Motor neuron (in vitro differentiated cells): ENCODE measurements at places on chromosomes 3 and 15. TPM values are rescaled to one million over a fixed set of nuclear protein-coding genes. Genes with fewer than 3 reads are reported as not detected.

DNA sequence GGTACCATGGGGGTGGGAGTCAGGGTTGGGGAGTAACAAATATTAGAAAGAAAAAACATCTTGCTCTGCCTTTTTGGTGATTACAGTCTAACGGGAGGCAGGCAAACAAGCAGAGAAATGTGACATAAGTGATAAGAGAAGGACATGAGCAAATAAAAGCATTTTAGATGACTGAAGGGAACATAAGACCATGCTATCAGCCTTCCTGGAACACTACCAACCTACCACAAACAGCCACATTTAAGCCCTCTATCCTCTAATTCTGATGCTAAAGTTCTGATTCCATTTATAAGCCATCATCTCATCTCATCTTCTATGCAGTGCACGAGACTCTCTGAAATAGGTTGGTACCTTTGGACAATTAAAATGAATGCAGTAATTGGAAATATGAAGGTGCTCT, 243.4 kb upstream of the P2RY1 start:
- no peak for ATAC-seq

DNA sequence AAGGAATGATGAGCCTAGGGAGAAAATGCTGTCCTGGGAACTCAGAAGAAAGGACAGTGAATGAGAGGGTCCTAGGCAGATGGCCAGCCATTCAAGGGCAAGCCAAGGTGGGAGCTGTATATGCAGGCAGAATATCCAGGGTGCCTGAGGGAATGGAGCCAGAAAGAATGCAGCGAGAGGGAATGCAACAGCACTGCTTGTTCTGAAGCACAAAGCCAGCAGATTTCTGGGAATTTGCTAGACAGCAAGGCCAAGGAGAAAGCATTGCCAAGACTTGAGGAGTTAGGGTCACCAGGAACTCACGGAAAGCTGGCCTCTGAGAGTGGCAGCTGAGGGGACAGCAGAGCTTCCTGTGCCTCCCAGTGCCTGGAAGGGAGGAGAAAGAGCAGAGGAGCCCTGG, 200.6 kb downstream of the MYRIP start:
- ATAC-seq = no peak

GRCh38 chr3:99957151-99957796, 139.6 kb downstream of the CMSS1 start:
- no peak for ATAC-seq

DNA sequence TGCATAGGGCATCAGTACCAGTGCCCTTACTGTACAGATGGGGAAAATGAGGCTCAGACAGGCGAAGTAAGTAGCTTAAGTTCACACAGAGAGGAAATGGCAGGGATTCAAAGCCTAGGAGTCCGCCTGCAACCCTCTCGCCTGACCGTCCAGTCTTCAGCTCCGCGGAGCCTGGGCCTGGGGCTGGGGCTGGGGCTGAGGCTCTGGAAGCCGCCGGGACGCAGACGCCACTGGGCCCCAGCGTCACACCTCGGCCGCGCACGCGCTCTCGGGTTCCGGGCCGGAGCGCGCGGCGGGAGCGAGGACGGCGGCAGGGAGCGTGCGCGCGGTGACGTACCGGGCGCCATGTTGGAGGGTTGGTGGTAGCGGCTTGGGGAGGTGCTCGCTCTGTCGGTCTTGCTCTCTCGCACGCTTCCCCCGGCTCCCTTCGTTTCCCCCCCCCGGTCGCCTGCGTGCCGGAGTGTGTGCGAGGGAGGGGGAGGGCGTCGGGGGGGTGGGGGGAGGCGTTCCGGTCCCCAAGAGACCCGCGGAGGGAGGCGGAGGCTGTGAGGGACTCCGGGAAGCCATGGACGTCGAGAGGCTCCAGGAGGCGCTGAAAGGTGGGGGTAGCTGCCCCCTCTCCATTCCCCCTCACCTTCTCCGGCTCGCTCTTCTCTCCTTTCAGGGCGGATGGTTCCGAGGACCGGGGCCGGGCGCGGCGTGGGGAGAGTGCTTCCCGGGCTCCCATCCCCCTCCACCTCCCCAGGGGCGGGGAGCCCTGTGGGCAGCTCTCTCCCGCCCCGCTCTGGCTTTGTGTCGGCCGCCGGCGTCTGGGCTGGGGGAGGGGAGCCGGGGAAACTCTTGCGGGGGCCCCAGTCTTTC, at the start of gene PPP4R2:
TSS of gene PPP4R2 (plus strand) at position 339 of the 861 bp plus-strand sequence. CDS start at position 566, 227 bp downstream.
- peak; percentile 92 for ATAC-seq

DNA sequence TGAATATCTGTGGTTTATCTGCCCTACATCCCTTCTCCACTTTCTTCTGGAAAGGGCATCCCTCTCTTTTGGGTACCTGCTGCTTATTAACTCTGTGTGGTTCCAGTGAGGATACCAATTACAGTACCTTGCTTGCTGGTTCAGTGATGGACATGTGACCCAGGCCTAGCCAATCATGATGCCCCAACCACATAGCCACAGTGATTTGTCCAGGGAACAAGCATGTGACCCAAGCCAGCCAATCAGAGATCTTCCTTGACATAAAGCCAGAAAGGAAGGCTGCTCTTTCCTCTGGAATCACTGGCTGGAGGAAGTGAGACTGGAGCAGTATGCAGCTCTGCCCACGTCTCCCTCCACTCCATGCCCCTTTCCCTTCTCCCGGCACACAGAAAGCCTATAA, 10.9 kb upstream of the TMEM158 start:
- ATAC-seq = no peak

- no peak for ATAC-seq
These were observed 54.8 kb upstream of the MBNL1 start for GRCh38 chr3:152213938-152214337.

Gene JMJD7
- total RNA-seq = 5.6 and 6.1 TPM in 2 replicates

GRCh38 chr3:53794597-53794996, 51.6 kb downstream of the CHDH start:
- peak; percentile 51 for ATAC-seq

DNA sequence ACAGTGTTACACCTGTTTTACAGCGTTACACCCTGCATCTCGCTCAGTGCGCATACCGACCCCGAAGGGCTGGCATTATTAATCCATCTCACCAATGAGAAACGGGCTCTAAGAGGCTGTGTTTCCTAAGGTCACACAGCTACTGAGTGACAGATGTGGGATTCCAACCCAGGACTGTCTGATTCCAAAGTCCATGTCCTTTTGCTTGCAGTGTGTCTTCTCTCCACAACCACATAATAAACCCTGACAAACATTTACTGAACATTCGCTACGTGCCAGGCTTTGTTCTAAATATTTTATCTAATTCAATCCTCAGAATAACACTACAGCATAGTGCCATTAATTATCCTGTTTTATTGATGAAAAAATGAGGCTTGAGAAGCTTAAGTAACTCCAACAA, 79.1 kb downstream of the RAB11A start:
- ATAC-seq = no peak

GRCh38 chr15:93974804-93975481, 256.4 kb upstream of the MCTP2 start:
- peak; percentile 48 for ATAC-seq

Gene GTF2A2
- 74.5 and 86.6 TPM in 2 replicates for total RNA-seq

DNA sequence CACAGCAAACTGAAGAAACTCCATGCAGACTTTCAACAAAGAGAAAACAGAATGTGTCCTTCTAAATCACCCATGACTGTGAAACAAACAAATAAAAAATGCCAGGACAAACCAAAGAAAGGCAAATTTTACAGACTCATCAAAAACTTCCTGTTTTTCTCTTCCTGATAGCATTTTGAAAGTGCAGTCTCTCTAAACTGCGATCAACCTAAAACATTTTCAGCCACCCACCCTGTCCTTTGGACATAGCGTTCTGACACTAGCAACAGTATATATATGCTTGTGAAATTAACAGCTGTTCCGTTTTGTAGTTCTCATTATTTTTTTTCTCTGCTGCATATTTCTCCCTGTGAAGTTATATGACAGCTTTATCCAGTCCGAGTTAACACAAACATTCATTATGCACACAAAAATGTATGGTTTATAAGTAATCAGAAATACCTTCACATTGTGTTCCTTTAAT, 151.7 kb downstream of the FBN1 start:
- no peak for ATAC-seq

Gene ACTC1
- total RNA-seq = 0.22 and 0.44 TPM in 2 replicates
